ENCODE measurements at places on chromosomes 1 and 21.

- no peak for DNase-seq
Observed at GRCh38 chr1:231921646-231922345, 295.2 kb downstream of the DISC1 start.

GRCh38 chr1:52530563-52531144 is 22.2 kb downstream of the TUT4 start:
- DNase-seq, result no peak

DNA sequence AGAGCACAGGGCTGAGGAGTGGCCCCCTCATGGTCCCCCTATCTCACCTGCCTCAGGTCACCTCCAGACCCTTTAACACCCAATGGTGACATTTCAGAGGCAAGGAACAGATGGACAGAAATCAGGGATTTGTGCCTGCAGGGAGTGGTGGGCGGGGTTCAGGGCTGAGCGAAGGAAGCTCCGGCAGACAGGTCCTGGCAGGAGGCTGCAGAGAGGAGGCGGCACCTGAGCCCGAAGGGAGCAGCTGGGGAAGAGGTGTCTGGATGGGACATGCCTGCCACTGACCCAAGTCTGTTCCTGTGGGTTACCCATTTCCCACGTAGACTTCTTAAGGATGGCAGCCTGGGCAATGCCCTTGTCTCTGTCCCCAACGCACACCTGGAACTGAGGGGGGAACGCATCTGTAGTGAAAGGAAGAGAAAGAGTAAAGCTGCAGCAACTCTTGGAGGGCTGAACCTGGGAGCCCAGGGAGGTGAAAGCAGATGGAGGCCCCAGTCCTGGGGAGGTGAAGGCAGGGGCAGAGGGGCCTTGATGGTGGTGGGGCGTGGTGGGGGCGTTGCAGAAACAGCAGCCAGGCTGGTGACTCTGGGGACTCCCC is 61.6 kb upstream of the ADARB1 start:
- DNase-seq, result no peak

DNA sequence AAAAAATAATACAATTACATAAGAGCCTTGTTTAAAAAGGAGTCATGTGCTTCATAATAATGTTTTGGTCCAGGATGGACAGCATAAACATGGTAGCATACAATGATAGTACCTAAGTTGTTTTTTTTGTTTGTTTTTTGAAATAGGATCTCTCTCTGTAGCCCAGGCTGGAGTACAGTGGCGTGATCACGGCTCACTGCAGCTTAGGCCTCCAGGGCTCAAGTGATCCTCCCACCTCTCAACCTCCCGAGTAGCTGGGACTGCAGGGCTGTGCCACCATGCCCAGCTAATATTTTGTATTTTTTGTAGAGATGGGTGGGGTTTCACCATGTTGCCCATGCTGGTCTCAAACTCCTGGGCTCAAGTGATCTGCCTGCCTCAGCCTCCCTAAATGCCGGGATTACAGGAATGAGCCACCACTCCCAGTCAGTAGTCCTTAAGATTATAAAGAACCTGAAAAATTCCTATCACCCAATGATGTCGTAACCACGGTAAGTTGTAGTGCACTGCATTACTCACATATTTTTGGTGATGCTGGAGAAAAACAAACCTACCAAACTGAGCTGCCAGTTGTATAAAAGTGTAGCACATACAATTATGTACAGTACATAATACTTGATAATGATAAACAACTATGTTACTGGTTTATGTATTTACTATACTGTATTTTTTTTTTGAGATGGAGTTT is 22.4 kb upstream of the RCOR3 start:
- no peak for DNase-seq

- no peak for DNase-seq
Observed at GRCh38 chr1:66475940-66476339, 58.0 kb upstream of the SGIP1 start.

Measured in activated CD4-positive, alpha-beta T cell treated with anti-CD3 and anti-CD28 coated beads, Interleukin-2, amount 50 U/mL, for 1 hour (primary cell).